BJ (cell line): ENCODE measurements at places on chromosomes 7 and 10.

DNA sequence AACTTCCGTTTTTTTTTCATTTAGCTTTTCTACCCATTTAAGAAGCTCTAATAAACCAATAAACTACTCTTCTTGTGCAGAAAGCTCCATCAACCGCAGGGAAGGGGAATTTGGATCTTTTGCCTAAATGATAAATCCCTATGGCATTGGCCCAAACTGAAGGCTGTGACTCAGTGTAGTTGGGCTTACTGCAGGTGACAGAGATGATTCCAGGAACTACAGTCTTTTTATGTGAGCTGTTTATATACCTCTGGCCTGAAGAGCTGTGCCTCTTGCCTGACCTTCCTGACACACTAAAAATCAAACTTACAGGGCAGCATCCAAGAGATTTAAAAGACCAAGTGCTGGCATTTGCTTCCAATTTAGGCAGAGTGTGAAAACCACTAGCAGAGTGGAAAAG, 25.2 kb downstream of the ABCB1 start:
- DNase-seq, result no peak

DNA sequence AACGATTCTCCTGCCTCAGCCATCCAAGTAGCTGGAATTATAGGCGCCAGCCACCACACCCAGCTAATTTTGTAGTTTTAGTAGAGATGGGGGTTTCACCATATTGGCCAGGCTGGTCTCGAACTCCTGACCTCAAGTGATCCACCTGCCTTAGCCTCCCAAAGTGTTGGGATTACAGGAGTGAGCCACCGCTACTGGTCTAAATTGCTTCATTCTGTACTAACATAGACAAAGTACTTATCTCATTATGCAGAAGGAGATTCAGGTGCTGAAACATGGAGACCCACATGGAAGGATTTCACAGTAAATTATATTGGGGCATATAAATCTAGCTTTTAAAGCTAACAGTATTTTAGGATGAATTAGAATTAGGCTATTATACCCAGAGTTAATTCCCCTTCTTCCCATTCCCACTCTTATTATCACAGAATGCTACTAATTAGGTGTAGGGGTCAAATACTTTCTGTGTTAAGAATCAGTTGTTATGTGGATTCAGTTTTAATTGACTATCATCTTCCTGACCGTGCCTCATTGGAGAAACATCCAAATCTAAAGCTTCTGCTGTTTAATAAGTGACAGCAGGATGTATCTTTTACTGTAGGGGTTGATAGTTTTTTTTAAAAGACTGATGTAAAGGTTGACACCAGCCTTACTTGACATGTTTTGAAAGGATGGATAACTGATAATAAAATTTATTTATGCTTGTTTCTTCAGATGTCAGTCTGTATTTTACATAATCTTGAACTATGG, 27.2 kb downstream of the ADK start:
- DNase-seq, result no peak

GRCh38 chr7:101422356-101423195, 59.9 kb downstream of the COL26A1 start:
- DNase-seq, result no peak

DNA sequence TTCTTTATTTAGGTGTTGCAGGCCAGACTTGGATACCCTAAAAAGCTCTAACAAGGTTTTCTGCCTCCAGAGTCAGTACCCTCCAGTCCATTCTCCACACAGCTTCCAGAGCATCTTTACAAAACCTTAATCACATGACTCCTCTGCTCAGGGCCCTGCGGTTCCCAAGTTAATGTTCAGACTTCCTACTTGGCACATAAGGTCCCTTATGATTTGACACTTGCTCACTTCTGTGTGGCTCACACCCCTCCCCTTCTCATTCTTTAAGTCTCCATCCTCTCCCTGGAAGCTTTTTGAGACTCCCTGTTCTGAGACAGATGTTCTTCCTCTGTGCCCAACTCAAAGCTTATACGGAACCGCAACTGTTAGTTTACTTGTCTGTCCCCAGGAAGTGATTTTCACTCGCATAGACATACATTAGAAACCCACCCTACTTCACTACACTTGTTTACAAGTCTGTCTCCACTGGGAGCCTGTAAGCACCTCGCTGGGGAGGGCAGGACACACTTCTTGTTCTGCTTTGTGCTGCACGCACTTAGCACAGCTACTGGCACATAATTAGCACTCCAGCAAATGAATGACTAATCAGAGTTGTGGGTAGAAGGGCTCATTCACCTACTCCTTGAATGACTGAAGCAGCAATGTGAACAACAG, 154.3 kb upstream of the LAMB4 start:
- no peak for DNase-seq
